Mucosa of gallbladder (tissue), 1 donor: ENCODE measurements at places on chromosomes 3 and 15.

DNA sequence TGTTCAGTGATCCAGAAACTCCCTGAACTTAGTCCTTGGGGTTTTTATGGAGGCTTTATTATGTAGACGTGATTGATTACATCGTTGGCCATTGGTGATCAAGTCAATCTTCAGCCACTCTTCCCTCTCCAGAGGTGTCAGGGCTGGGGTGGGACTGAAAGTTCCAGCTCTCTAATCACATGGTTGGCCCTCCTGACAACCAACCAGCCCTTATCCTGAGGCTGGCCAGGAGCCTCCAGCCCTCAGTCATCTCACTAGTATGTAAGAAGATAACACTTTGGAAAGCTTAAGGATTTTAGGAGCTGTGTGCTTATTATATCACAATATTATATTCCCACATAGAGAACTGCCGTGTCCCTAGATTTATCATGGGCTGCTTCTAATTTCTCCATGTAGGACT, 142.3 kb downstream of the VPS8 start:
- no peak for DNase-seq

DNA sequence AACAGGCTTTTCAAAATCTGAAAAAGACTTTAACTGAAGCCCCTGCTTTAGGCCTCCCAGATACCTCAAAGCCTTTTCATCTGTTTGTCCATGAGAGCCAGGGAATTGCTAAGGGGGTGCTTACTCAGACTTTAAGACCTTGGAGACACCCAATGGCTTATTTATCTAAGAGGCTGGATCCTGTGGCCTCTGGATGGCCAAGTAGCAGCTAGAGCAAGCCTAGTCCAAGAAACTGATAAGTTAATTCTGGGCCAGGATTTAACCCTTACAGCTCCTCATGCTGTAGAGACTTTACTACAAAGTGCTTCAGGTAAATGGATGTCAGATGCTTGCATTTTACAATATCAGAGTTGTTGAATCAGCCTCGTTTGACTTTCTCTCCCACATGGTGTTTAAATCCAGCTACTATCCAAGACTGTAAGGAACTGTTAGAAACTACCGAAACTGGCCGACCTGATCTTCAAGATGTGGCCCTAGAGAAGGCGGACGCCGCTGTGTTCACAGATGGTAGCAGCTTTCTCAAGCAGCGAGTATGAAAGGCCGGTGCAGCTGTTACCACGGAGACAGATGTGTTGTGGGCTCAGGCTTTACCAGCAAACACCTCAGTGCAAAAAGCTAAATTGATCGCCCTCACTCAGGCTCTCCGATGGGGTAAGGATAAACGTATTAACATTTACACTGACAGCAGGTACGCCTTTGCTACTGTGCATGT, 3.3 kb downstream of the DET1 start:
- DNase-seq: no peak

DNA sequence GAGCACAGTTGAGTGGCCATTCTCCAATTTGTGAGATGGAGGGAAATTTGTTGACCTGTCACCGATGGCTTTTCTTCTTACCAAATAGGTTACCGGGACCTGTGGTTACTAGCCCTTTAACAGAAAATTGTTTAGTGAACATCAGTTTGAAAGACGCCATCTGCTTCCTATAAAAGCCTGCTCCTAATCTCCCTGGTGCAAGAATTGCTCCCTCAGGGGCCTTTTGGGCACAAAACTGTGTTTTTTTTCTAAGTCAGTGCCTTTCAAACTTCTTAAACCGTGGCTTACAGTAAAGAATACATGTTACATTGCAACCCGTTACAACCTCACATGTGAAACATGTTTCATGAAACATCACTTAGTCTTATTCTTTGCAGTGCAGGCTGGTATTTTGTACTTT, 15.0 kb downstream of the CACNA2D3 start:
- no peak for DNase-seq

GRCh38 chr15:30984118-30984517, 7.3 kb downstream of the MTMR10 start:
- DNase-seq: no peak

GRCh38 chr3:195522254-195523023, 20.7 kb downstream of the PPP1R2 start:
- no peak for DNase-seq

DNA sequence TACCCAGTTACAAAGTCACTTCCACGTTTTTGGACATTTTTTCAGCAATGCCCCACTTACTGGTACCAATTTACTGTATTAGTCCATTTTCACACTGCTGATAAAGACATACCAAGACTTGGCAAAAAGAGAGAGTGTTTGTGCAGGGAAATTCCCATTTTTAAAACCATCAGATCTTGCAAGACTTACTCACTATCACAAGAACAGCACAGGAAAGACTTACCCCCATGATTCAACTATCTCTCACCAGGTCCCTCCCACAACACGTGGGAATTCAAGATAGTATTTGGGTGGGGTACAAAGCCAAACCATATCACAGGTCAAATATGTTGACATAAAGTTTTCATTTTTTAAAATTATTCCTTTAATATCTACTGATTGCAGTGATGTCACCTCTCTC, 16.2 kb upstream of the ABI3BP start:
- no peak for DNase-seq

GRCh38 chr3:82938821-82939328, 1177.4 kb upstream of the GBE1 start:
- DNase-seq: no peak

GRCh38 chr15:45372041-45372995, 6.0 kb downstream of the GATM start:
- DNase-seq: no peak

GRCh38 chr15:76313731-76314130, 2.5 kb upstream of the ETFA start:
- DNase-seq: no peak

- no peak for DNase-seq
Observed at GRCh38 chr3:40845447-40845846, 320.7 kb downstream of the ZNF621 start.

DNA sequence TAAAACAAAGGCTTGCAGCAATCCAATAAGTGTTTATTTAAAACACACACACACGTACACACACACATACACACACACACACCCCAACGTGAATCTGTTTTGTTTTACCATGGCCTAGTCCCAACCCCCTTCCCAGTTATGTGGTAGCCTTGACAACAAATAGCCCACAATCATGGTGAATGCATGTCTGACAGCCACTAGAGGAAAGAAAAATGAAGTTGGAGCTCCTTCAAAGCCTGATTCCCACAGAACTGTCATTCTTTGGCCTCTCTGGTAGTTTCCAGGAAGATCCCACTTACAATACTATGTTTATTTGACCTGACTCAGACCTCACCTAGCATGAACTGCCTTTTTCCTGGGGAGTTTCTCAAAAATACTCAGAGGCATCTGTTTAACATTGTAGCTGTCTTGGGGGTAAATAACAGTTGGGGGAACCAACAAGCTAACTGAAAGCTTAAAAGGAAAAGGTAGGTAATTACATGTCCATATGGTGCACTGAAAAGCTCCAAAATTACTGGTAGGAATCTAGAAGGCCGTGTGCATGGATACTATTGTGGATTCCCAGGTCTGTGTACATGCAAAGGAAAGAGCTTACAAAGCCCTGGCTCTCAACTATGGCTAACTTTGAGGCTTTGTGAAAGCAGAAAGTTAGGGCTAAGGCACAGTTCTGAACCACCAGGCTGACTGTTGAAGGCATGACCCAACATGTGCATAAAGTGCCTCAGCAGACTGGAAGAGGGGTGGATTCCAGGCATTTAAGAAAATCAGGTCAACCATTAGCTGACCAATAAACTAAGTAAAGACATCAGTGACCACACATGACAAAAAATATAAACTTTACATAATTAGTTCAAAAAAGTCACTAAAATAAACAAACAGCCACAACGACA, 65.3 kb downstream of the FAIM start:
- no peak for DNase-seq

DNA sequence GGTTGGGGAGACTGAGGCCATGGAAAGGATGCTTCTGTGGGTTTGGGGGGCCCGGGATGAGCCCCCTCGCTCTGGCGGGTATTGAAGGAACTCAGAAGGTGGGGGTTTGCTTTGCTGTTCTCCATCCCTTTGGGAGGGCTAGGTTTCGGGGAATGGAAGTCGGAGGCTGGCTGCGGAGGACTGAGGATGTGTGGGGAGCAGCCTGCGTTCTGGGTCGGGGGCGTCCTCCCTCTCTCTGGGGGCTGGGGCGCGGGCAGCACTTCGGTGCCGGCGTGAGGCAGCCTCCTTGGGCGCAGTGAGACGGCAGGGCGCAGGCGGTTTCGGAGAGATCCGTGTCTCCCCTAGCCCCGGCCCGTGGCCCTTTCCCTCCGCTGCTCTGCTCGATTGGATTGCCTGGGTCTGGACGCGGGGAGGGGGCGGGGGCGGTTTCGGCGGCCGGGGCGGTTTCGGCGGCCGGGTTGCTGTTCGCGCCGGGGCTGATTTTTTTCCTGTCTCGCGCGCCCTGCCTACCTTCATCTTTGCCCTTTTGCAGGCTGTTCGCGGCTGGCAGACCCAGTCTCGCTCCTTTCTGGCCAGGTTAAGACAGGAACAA, 1.4 kb downstream of the PTPRG start:
- no peak for DNase-seq

- peak; percentile 23 for DNase-seq
Observed at GRCh38 chr3:54321520-54321919, 199.2 kb downstream of the CACNA2D3 start.

DNA sequence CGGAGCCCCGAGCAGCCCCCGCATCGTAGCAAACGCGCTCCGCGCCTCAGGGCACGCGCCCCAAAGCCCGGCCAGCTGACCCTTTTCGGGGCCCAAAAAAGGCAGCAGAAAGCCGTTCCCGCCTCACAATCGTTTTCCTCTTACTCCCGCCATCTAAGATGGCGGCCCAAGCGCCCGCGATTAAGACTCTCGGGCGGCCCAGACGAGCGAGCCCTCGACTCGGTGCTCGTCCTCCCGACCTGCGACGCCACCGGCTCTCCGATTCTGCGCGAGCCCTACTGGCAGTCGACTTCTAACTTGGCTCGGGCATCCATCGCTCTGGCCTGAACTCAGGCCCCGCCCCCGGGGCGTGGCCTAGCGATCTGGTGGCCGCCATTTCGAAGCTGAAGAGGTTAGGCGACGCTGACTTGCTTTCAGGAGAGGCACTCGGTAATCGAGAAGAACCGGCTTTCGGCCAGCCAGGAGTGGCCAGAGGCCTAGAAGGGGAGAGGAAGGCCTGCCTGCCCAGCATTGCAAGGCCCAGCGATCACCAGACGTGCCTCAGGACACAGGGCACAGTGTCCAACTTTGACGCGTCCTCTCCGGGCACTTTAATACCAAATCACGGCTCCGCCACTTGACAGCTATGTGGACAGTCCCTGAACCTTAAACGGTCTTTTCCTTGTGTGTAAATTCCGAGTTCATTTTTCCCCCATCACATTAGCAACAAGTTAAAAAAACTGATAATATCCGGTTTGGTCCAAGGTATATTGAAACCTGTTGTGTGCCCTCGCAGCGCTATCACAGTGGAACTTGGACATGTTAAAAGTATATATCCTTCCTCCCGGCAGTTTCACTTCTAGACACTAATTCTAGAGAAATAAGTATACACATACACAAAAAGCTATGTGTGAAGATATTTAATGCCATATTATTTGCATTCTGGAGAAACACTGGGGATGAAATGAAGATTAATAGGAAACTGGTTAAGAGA, at the start of gene RAF1:
Gene RAF1 (minus strand): TSS at position 182 of the 973 bp plus-strand sequence. CDS start 45,396 bp downstream, outside the sequence.
- DNase-seq: peak; percentile 99

DNA sequence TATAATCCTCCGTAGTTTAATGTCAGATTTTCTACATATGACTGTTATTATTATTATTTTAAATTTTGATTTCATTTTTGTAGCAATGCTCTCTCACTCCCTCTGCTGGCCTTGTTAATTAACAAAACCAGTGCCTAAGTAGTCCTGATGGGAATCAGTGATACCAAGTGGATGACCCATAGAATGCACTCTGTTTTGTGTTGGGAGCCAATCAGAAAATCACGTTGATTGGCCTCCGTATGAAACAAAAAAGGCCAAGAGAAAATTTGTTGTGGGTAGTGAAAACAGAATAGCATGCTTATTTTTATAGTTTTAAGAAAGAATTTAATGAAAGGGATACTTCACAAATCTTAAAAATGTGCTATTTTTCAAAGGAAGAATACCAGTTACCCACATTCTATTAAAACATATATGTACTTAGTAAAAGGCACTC, 34.4 kb upstream of the MEIS2 start:
- no peak for DNase-seq

GRCh38 chr15:99909592-99910295, 176.5 kb upstream of the LYSMD4 start:
- no peak for DNase-seq

DNA sequence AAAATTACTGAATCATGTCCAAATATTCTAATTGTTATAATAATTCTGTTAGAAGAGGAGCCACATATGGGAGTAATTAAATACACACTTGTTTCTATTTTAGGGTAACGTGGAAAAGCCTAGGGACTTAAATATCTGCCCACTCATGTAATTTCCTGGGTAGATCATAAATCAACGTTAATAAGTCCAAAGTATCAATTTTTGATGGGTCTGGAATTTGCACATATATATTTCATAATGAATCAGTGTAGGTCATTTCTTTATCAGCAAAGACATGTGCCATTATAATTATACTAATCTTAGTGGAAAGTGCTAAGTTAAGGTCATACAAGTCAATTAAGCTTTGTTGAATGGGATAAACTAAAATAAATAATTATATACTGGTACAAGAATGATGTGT, 346.2 kb downstream of the ZBBX start:
- no peak for DNase-seq

GRCh38 chr15:73950831-73951561, 24.7 kb downstream of the LOXL1 start:
- DNase-seq: peak; percentile 93

DNA sequence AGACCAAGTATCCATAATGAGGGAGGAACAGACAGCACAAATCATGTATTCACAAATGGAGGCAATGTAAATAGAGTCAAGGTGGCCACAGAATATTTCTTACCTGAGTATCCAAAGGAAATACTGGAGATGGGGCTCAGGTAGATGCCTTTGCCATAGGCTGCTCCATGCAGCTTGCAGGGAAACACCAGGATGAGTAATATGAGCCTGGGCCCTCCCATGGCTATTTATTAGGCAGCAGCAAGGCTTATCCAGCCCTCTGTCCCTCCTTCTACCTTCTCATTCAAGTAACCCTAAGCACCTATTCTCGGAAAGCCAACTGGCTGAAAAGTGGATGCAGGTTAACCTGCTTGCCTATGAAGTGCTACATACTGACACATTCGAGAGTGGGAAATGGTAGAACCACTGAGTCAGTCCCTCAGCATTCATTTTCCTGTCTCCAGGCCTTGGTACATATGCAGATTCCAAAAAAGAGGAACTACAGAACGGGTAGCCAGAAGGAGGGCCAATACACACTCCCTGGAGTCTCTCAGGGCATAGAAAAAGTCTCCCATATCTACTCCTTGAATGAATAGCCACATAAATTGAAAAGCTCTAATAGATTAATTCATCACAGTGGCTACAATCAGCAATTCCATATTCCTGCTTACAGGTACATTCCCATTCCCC, 18.3 kb upstream of the PKM start:
- no peak for DNase-seq

- DNase-seq: no peak
Observed at GRCh38 chr3:32841341-32841740, 23.5 kb downstream of the TRIM71 start.

DNA sequence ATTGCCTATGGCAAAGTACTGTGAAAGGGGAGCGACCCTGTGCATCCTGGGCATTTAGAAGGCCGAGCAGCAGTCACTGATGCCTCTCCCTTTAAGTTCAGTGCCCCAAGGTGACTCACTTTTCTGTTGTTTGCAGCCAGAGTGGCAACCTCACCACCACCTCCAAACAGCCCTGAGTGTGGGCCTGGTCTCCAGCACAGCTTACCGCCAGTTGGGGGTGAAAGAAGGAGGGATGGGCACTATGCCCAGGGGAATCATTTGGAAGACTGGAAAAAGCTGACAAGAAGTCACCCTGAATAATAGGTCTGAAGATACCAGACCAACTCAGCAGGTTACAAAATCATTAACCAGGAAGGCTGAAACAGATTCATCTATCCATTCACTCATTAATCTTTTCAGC, 571.8 kb downstream of the EPHB1 start:
- DNase-seq: no peak
